AG08396 (cell line): ENCODE measurements at places on chromosomes 4 and X.

DNA sequence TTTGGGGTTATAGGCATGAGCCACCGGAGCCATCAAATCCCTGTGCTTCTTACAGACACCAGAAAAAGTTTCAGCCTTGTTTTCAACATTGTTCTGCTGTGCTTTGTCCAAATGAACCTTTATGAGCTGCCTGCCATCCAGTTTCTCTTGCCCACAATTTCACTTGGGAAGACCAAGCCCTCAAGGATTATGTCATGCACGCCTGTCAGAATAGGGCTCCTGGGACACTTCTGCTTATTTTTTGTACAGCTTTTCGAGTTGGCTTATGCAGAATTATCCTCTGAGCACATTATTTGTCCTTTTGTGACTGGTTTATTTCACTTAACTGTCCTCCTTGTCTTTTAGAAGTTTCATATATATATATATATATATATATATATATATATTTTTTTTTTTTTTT is 16.2 kb downstream of the UBE2K start:
- no peak for DNase-seq

- peak; percentile 48 for DNase-seq
These were observed 15.2 kb upstream of the ANXA10 start for GRCh38 chr4:168076989-168077725.

DNA sequence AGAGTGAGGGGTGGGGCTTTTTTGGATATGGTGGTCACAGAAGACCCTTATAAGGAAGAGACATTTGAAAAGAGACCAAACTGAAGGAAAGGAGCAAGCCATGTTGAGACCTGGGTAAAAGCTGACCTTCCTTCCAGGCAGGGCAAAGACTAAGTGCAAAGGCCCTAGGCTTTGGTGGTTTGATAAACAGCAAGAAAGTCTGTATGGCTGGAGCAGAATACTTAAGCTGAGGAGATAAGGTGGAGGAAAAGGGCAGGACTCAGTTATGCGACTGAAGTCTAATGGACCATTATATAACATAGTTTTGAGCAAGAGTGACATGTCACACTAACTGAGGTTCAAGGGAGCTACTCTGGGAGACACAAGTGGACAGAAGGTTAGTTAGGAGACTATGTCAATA is 20.0 kb downstream of the SH3RF1 start:
- no peak for DNase-seq

GRCh38 chrX:19373351-19373891 is 29.7 kb downstream of the PDHA1 start:
- no peak for DNase-seq

- no peak for DNase-seq
These were observed 76.6 kb downstream of the SLC2A9 start for GRCh38 chr4:9944431-9945425.

GRCh38 chrX:8847360-8847759 is 46.2 kb upstream of the FAM9A start:
- DNase-seq: no peak

DNA sequence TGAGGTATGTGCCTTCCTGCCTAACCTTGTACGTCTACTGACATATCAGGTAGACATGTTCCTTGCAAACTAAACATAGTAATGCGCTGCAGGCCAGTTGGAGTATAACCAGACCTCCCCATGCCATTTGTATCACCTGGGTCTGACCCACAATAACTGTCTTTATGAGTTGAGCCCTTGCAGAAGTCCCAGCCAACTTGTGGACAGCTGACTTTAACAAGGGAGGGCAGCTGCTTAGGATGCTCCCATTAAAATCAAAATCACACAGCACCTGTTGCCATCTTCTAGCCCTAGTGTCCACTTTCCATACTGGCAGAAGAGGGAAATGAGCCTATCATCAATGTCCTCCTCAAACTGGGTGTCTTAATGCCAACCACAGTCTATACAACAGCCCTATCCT is 41.6 kb downstream of the KANTR start:
- no peak for DNase-seq

GRCh38 chrX:27555514-27555913 is 34.6 kb upstream of the DCAF8L2 start:
- DNase-seq: no peak

GRCh38 chrX:24014388-24015018 is 12.5 kb downstream of the KLHL15 start:
- DNase-seq: no peak

DNA sequence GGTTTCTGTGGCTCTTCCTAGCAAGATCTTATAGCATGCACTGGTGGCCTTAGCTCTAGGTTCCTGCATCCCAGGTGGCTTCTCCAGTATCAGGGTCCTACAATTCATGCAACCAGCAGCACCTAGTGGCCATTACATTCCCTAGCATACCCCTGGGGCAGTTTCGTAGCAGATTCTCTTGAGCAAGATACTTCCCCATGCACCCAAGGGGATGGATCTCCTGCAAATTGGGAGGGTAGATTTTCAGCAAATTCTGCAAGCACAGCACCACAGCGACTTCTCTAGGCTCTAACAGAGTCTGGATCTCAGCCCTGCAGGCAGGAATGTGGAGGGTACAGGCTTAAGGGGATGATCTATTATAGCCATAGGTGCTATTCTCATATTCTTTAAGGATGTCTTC is 13.1 kb upstream of the SLC9B1 start:
- DNase-seq: no peak

GRCh38 chr4:119632216-119632615 is 3.6 kb upstream of the PDE5A start:
- DNase-seq: peak; percentile 43

DNA sequence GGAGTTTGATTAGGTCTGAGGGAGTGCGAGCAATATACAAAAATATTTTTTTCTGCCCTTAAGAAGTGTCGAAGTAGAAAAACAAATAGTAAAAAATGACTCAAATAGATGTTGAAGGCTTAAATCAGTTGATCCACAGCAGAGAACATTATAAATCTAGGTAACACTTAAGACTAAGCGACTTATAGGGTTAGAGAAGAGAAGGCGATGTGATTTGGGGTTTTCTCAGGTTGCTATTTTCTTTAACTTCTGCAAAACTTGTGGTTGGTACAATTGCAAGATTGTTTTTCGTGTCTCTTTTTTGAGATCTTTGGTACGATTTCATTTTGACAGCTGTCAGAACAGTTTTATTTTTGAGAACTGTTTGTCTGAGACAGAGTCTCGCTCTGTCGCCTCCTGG is 1479.5 kb downstream of the PCDH7 start:
- DNase-seq: no peak

DNA sequence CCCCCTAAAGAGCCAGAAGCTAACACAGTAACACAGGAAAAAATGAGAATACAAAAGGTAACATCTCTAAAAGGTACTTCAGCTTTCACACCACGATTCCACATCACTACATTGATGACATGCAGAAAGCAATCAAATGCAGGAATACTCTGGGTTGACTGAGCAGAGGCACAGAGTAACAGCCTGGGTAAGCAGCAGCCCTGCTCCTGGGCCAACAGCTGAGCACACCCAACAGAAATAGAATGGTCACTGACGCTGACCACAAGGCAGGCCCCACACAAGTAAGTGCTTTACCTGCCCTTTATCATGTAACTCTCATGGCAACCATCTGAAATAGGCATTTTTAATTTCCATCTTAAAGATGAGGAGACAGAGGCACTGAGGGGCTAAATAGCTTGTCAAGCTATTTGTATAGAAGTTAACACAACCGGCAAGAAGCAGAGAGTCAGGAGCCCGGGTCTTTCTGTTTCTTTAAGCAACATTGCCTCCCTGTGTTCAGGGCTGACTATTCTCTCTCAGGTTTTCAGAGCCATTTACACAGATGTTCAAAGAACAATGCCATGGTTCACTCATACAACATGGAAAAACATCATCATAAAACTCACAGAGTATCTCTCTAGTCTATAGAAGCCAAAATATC is 168.9 kb downstream of the ZNF674 start:
- peak; percentile 48 for DNase-seq

DNA sequence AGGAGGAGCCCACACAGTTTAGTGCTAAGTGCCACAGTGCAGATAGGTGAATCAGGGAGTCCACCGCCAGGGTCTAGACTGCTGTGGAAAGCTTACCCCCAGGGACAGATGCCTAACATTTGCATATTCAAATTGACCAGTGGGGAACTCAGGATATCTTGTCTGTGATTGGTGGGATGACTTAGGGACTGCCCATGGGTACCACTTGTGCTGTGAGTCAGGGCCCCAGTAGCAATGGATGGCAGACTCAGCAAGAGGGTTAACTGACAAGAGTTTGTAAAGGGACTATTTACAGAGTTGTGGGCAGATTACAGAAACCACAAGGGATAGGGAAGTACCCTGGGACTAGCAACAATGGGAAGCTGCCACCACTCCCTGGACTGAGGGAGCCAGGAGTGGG is 282.1 kb downstream of the BCOR start:
- DNase-seq: no peak
